Head of caudate nucleus (tissue), 42 donors: ENCODE measurements at places on chromosomes 12 and 14.

- DNase-seq: no peak
Observed at GRCh38 chr12:75641031-75641780, 129.8 kb upstream of the KRR1 start.

DNA sequence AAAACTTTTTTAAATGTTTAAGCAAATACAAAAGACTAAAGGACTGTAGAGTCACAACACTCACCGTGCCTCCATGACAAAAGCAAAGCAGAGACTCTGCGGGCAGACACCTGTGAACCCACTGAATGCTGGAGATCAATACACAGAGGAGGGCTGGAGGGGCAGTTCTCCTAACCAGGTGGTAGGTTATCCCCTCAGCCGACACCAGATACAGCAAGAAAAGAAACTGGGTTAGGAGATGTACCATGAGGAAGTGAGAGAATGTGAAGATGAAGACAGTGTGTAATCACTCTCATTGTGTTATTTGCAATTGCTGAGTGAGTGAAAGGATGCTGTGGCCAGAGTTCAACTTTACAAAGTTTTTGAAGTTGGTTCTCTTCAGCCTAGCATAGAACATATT is 480.3 kb downstream of the BCL11B start:
- no peak for DNase-seq

DNA sequence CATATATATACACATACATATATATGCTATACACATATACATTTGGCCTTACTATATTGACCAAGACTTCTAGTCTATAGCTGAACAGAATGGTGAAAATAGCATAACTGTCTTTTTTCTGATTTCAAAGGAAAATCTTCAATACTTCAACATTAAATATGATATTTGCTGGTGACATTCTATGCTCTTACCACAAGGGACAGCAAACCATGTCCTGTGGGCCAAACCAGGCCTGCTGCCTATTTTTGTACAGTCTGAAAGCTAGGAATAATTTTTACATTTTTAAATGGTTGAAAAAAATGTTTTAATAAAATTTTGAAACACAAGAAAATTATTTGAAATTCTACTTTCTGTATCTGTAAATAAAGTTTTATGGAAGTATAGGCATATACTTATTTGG is 63.6 kb downstream of the EML5 start:
- DNase-seq: no peak

DNA sequence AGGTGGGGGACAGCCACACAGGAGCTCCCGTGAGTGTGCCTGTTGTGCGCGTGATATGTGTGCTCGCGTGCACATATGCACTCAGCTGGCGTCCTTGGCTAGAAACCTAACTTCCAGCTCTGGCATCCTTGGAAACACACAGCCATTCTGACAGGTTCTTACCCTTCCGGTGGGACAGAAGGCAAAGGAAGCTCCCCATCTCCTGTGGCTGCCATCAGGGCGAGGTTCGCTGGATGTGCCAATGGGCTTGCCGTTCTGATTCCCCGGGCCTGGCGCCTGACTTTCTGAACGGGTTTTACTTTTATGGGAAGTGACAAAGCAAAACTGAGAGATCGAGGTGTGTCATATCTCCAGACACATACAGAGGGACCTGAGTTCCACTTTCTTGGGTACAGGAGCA is 124.7 kb downstream of the PAPOLA start:
- DNase-seq: no peak

- no peak for DNase-seq
Observed at GRCh38 chr12:57451233-57451778, 3.8 kb upstream of the INHBE start.

DNA sequence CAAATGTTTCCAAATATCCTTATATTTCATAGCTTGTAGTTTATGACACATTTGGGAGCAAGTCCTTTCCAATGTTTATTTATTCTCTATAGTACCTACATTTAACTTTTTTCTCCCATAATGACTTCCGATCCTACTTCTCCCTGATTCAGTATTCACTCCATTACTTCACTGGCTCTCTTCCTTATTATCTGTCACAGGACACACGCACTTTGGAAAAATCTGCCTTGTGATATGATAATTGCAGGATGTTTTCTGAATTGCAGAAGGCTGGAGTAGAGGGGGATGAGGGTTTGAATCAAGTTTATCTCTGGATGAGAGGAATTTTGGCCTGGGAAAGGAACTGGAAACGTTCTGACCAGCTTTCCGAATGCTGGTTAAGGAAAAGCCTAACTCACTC is 75.0 kb downstream of the HMGA2 start:
- no peak for DNase-seq

- no peak for DNase-seq
Observed at GRCh38 chr14:104844306-104845032, 20.6 kb upstream of the CEP170B start.

DNA sequence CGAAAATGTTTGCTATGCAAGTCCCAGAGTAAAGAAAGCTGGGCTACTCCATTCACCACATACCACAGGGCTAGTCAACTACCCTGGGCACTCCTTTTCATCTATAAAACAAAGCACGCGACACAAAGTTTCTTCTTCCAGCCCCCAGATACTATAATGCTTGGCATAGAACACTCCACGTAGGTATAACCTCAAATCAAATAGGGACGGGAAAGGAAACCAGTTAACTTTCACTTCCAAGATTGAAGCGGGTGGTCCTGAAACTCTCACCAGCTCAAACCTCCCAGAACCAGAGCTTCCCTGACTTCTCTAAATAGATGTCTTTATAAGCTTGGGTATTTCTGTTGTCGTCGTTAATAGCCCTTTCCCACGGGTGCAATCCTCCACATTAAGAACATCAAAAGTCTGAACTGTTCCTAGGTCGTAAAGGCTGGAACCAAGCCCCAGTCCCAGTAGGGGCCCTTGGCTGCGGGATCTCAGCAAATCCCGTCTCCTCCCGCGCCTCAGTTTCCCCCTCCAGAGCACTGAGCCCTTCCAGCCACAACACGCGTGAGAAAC is 647 bp downstream of the LGMN start:
- DNase-seq: no peak

DNA sequence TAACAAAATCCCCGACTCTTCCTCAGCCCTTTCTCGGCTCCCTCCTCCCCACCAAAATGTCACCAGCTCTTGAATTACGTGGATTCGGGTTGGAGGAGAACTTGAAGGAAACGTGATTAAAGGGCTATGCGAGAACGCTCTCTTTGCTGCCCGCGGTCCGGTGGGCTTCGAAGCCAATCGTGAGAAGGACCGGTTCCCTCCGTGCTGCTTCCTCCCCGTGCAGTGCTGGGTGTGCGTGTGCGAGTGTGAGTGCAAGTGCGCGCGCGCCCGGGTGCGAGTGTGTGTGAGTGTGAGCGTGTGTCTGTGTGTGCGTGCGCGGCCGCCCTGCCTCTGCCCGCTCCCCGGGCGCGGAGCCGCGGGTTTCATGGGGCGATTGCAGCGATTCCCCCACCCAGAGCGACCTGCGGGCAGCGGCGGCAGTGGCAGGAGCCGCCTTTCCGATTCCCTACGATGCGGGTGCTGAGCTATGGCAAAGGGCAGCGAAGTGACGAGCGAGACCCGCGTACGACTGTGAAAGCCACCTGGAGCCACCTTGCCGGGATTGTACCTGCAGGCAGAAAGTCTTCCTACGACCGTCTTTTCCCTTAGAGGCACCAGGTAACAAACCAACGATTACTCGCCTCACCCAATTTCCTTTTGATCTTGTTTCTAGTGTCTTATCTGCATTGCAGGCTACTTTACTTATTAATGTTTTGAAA is 1.4 kb downstream of the LRFN5 start:
- DNase-seq: peak; percentile 57

GRCh38 chr14:33414041-33414440 is 475.4 kb downstream of the NPAS3 start:
- DNase-seq: peak; percentile 32

GRCh38 chr12:132439333-132439904 is 50.5 kb upstream of the FBRSL1 start:
- DNase-seq: no peak

DNA sequence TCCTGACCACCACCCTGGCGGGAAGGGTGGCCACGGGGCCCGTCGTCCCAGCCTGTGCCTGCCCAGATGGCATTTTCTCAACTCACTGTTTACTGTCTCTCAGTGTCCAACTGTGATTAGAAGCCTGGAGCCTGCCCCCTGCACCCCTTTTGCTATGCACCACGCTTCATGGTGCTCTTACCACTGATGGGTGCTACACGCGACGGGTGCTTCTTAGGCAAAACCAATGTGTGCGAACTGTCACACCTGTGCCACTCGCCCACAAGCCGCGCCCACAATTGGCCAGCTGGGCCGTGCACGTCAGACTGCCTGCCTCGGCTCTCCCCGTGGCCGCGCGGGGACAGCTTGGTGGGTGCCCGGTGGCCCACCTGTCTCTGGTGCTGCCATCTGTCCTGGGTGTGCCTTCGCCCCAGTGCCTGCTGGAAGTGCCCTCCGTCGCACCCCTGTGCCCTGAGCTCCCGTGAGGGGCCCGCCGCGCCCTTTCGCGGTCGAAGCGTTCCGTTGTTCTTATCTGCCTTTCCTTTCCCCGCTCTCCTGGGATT is 15.1 kb upstream of the AMN start:
- DNase-seq: no peak

- DNase-seq: no peak
Observed at GRCh38 chr14:95431199-95432143, 85.0 kb downstream of the SYNE3 start.

- DNase-seq: no peak
Observed at GRCh38 chr12:48201516-48201915, 1.6 kb downstream of the OR10AD1 start.

GRCh38 chr14:100263141-100263540 is 24.2 kb downstream of the YY1 start:
- DNase-seq: no peak

DNA sequence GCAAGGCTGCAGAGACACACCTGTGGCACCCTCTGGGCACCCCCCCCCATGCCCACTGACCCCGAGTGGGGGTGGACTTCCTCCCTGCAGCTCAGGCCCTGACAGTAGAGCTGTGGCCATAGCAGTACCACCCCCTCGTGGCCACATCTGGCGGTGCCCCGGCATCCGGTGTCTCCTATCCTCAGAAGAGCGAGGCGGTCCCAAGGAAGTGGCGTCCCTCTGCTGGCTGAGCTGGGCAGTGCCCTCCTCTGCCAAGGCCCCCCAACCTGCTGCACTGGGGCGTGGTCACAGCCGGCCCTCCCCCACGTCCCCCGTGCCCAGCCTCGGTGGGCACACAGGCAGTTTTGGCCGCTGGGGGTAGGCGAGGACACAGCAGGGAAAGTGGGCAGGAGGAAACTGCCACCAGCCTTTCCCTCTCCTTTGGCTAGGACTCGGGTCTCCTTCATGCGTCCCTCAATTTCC is 6.0 kb upstream of the SLC6A12 start:
- peak; percentile 51 for DNase-seq

DNA sequence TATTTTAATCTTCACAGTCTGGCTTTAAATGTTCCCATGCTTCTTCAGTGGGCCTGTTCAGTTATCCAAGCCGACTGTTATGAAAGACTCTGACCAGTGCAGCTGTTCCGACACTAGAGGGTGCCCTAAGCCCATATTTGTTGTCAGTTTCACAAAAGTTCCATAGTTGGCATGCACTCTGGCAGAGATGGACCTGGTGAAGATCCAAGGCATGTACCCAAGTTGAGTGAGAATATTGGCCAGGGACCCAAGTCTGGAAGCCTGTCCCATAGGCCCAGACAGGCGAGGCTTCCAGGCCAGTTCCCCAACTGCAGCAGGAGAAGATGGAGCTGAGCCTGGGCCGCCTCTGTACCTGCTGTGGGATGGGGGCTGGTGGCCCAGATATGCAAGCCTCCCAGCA is 27.4 kb upstream of the GUCY2C start:
- peak; percentile 63 for DNase-seq

GRCh38 chr12:106648736-106649135 is 65.9 kb downstream of the RFX4 start:
- DNase-seq: no peak

GRCh38 chr14:64970776-64971477 is 1.2 kb downstream of the RAB15 start:
- no peak for DNase-seq

DNA sequence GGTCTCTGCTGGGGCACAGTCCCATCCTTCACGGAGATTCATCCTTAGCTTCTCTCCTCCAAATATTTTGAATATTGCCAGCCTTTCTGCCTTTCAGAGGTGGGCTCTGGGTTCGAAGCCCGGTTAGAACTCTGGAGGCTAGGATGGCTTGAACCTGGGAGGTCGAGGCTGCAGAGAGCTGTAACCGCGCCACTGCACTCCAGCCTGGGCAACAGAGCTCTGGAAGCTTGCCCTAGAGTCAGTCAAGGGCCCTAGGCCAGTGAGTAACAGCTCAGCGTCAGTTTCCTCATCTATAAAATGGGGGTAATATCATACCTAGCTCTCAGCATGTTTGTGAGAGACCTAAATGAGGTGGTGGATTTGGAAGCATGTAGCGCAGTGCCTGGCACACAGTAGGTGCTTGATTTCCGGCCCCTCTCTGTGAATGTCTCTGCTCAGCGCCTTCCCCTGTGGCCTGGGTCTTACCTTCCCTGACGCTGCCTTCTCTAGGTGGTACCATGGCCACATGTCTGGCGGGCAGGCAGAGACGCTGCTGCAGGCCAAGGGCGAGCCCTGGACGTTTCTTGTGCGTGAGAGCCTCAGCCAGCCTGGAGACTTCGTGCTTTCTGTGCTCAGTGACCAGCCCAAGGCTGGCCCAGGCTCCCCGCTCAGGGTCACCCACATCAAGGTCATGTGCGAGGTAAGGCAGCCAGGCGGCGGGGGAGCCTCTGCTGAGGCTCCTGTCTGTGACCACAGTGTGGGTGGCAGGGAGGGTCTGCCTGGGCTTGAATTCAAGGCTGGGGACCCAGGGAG is 3.4 kb downstream of the PTPN6 start:
- DNase-seq: no peak

- DNase-seq: no peak
Observed at GRCh38 chr12:115709540-115710011, 567.9 kb downstream of the MED13L start.

DNA sequence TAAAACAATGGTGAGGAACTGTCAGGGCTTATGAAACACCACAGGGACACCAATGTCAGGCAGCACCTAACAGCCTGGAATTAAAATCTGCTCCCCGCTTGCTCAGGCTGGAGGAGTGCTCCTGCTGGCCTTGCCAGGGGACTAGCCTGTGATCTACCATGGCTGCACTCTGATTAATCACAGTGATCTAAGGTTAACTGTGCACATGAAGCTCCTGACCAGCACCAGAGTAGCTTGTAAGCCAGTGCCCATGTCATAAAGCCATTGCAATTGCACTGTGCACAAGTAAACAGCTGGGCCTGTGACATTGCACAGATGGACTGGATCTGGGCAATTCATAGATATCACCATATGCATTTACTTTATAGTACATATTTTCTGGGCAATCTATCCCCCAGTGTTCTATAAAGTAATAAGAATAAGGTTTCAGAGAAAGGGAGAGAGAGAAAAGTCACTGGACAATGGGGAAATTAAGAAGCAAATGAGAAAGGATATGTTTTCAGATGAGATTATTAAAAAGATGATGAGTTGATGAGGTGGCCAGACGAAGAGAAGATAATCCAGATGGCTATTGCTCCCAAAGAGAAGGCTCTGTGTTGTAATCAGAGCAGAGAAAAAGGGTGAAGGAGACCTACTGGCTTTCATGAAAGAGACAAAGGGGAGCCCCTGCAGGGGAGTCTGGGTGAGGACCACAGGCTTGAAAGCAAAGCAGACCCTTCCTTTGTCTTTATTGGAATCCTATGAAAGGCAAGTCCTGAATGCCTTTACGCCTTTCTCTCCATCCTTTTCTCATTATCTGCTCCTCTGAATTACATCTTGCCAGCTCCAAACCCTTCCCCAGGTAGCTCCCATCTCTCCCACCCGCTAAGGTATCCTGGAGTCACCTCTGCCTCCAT is 145.8 kb downstream of the SLC38A6 start:
- DNase-seq: no peak

GRCh38 chr12:29155079-29155478 is 6.0 kb downstream of the FAR2 start:
- no peak for DNase-seq

GRCh38 chr12:42144158-42144407 is 591 bp downstream of the GXYLT1 start:
- DNase-seq: no peak
